ENCODE measurements at places on chromosomes 12 and 14.

GRCh38 chr12:3299929-3300832 is 190.8 kb upstream of the PRMT8 start:
- DNase-seq, result peak; percentile 68

- DNase-seq, result no peak
These were observed 127.4 kb upstream of the ATP2B1 start for GRCh38 chr12:89836026-89836425.

GRCh38 chr14:28398506-28398905 is 368.1 kb upstream of the FOXG1 start:
- no peak for DNase-seq

- DNase-seq, result no peak
These were observed 13.9 kb upstream of the AVPR1A start for GRCh38 chr12:63164911-63165310.

- no peak for DNase-seq
These were observed 4.3 kb upstream of the IL26 start for GRCh38 chr12:68229956-68230355.

DNA sequence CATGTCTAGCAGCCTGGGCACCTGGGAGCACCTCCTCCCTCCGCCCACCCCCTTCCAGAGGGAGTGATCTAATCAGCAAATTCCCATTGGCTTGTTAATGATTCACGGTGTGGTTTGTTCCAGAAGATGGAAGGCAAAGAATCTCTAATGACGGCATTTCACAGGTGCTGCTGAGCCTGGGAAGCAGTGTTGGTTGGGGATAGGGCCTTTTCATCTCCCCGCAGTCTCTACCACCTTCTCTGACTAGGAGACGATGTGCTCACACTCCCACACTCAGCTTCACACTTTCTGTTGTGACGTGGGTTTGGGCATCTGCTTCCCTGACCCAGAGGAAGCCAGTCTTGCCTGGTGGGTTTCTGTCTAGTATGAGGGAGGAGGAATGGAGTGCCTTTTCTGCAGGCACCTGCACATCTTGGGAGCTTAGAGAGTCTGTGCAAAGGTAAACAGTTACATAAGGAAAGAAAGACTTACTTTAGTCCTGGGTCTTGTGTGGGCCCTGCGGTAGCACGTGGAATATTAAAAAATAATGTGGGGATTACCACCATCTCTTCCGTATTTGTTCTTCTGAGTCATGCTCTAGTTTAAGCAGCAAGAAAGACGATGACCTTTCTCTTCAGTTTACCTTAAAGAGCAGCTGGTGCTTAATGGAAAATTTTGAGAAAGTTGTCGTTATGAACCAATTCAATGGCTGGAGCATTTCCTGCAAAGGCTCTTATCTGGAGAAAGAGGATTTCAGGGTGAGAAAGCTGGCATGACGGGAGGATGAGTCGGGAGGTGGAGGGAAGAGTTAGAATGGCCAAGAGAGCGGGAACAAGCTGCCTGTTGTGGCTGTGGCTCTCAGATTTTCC is 70.6 kb upstream of the ARHGAP5 start:
- no peak for DNase-seq

- no peak for DNase-seq
These were observed 66.4 kb upstream of the DCN start for GRCh38 chr12:91249054-91249453.

DNA sequence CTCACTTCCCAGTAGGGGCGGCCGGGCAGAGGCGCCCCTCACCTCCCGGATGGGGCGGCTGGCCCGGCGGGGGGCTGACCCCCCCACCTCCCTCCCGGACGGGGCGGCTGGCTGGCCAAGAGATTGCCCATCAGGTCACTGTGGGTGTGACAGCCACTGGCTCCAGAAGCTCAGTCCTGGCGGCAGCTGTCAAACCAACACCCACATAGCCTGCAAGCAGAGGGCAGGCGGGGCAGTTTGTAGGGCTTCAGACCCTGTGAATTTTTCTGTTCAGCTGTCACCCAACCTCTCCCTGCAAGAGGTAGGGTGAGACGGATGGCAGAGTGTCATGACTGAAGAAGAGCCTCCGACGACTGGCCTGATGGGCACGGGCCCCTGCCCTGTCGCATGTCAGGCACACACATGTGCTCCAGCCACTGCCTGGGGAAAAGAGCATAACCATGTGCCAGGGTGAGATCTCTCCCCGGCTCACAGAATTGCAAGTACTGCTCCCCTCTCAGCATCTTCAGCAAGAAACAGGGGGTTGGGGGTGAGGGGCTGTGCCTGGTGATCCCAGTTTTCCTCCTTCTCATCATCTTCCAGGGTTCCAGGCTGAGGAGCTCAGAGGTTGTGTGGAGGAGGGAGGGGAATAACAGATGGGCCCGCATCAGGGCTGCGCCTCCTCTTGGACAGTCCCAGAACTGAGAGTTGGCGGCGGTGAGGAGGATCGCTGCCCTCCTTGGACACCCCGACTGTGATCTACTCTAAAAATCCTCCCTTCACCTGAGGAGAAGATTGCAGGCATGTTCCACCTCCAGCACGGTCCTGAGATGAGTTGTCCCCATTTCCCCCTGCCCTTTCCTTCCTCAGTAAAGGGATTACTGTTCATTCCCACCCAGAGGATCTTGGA is 11.2 kb upstream of the PRPH start:
- DNase-seq, result no peak

- no peak for DNase-seq
These were observed 27.2 kb upstream of the PTPRB start for GRCh38 chr12:70664465-70664881.

- DNase-seq, result no peak
These were observed 668 bp downstream of the MRPS35 start for GRCh38 chr12:27711317-27711682.

GRCh38 chr12:66111605-66112004 is 18.9 kb downstream of the LLPH start:
- DNase-seq, result no peak

GRCh38 chr12:126952096-126953007 is 1314.6 kb upstream of the TMEM132C start:
- DNase-seq, result no peak

DNA sequence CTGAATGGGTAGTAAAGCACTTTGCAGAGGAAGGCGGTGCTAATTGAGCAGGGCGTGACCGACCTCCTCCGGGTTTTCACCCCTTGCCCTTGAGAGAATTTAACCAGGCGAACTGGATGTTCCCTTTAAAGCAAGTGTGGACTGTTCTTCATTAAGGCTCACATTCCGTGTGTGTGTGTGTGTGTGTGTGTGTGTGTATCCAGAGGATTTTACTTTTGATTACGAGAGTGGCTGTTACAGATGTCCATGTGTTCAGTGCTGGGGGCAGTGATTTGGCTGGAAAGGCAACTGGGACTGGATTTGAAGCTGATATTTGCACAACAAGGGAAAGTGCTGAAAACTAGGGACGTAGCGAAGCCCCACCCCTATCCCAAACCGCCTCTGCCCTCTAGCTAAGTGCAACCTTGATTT is 2.2 kb downstream of the TMEM132C start:
- no peak for DNase-seq

- no peak for DNase-seq
These were observed 70.4 kb downstream of the ARL6IP4 start for GRCh38 chr12:123050913-123051312.

DNA sequence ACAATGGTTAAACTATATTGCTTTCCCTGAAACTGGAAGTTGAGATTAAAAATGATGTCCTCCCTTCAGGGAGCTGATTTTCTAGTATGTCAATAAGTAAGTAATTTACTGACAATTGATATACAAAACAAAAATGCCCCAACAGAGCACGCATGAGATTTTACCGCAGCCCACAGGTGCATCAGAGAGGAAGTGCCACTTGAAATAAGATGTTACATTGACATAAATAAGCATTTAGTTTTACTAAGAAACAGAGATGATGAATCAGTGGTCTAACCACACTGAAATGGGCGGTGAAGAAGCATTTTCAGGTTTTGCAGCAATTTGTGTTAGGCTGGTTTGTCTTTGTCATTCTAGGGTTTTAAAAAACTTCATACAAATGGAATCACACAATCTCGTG is 8.8 kb upstream of the CLECL1 start:
- DNase-seq, result peak; percentile 74

- DNase-seq, result no peak
These were observed 1.2 kb downstream of the FBRSL1 start for GRCh38 chr12:132491138-132491663.

DNA sequence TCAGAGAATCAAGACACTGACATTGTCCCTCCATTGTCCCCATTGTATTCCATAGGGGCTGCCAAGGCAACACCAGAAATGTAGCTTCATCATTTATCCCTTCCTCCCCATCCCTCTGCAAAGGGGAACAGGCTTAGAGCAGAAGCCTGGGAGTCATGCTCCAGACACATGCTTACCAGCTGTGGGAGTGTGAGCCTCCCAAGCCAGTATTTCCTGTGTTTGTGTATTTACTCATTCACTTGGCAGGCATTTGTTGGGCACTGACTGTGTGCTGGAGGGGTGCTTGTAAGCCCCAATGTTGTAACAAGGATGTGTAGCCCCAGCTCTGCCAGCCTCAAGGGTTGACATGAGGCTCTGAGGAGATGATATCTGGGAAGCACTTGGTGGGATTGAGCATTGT is 46.0 kb upstream of the TCL1A start:
- DNase-seq, result no peak

DNA sequence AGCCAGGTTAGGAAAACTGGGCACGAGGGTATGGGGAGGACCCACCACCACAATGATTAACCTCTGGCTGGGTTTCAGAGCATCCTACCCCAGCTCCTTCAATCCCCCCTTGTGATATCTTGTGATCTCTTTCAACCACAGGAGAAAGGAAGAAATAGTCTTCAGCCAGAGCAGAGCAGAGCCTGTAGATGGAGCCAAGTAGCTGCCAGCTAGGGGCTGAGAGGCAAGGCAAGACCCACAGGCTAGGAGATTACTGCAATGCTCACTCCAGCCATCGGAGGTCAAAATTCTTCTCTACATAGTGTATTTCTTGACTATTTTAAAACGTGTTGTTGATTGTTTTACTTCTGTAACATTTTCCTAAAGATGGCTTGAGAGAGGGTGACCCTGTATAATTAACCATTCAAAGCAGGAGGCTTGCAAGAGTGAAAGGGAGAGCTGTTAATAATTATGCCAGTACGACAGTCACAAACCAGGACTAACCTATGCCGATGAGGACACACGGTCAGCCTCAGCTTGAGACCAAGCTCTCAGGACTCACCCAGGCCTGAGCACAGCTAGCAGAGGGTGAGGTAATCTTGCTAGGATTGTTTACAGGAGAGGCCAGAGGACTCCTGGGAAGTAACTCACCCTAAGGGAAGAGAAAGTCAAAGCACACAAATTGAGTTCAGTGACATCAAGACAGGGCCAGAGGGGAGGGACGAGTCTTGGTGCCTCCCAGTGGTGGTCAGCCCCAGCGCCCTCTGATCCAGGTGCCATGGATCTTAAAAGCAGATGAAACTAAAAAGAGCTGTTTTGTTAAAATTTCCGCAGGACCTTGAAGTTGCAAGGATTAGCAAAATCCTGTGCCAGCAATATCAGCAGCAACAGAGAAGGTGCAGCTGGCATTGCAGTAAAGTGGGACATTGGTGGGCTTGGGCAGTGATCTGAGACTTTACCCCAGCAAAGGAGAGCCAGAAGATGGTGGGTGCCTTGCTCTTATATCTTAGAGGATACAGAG is 29.8 kb upstream of the CDKN3 start:
- peak; percentile 4 for DNase-seq

- no peak for DNase-seq
These were observed 19.7 kb upstream of the LRTM2 start for GRCh38 chr12:1800401-1801302.

DNA sequence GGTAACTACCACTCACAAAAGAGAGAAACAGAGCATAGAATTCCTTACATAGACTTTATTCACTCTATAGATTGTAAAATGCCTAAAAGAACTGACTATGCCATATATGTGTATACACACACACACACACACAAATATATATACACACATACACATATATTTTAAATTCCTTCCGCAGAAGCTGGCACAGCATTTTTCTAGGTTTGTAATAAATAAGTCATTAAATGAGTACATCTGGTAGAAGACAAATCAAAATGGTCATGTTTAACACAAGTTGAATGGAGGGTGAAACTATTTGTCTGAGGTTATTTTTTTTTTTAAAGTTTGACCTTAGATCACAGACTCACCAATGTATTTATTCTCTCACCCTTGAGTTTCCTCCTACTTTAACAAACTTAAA is 58.2 kb downstream of the CCER1 start:
- no peak for DNase-seq

- no peak for DNase-seq
These were observed 232.0 kb upstream of the TMTC1 start for GRCh38 chr12:30015631-30016337.

GRCh38 chr12:102317155-102317554 is 119.5 kb upstream of the PMCH start:
- DNase-seq, result no peak

GRCh38 chr12:100564090-100564489 is 9.4 kb upstream of the GAS2L3 start:
- no peak for DNase-seq

DNA sequence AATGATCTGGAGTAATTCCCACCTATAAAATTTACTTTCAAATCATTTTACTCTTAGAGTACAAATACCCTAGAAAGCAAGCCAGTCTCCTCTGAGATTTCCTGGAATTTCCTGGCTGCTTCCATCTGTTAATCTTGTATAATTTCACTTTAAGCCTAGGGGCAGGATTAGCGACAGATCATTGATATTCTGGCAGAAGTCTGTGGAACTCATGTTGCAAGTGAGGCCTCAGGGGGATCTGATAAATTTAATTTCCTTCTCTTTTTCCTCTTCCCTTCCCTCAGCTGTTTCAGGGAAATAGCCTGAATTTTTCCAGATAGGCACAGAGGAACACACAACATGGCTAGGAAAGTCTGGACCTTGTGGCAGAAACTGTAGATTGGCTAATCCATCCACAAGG is 5.9 kb upstream of the KRT6A start:
- no peak for DNase-seq

- DNase-seq, result no peak
These were observed 7.7 kb downstream of the JDP2 start for GRCh38 chr14:75435473-75435872.

GRCh38 chr12:32151086-32151485 is 44.4 kb downstream of the BICD1 start:
- DNase-seq, result no peak

DNA sequence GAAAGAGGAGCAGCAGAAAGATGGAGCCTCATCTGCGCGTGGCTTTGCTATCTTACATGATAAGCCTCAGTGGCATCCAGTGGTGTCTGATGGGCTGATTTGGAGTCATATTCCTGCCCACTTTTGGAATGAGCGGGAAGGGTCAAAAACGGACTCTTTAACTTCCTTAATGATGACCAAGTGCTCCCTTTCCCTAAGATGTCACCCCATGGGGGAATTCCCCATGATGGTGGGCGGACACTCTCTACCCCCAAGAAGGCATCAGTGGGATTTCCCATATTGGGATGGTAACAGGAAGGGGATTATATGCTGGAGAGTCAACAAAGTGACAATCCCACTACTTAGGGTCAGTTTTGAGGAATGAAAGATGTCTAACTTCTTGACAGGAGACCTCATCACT is 110.9 kb downstream of the GPATCH2L start:
- DNase-seq, result no peak

- no peak for DNase-seq
These were observed 256.4 kb downstream of the NUAK1 start for GRCh38 chr12:105882404-105882803.
